ENCODE measurements at places on chromosomes 16 and 17.

DNA sequence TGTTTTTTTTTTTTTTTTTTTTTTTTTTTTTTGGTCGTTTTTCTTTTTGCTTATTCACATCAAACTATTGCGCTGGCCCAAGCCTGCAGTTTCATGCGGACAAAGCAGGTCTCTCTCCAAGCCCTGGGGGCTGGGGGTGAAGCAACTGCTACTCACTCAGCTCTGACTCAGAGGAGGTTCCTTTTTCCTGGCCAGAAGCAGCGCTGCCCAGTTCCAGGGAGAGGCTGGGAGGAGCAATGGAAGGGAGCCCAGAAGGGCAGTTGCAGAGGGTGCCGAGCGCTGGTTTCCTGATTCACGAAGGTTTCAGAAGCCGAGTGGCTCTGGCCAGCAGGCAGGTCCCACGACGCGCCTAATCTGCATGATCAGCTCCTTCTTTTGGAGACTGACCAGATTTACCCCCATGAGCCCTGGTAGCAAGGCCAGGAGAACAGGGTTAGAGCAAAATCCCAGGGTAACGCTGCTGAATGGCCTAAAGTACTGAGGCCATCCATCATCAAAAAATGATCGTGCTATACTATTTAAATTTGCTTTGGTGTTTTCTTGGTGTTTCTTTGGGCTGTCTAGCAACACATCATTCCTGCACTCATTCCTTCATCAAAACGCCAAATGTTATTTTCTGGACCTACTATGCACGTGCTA is 144.7 kb upstream of the SOX9 start:
- DNase-seq: no peak

- DNase-seq: no peak
Observed at GRCh38 chr16:10652730-10653590, 41.8 kb downstream of the TEKT5 start.

DNA sequence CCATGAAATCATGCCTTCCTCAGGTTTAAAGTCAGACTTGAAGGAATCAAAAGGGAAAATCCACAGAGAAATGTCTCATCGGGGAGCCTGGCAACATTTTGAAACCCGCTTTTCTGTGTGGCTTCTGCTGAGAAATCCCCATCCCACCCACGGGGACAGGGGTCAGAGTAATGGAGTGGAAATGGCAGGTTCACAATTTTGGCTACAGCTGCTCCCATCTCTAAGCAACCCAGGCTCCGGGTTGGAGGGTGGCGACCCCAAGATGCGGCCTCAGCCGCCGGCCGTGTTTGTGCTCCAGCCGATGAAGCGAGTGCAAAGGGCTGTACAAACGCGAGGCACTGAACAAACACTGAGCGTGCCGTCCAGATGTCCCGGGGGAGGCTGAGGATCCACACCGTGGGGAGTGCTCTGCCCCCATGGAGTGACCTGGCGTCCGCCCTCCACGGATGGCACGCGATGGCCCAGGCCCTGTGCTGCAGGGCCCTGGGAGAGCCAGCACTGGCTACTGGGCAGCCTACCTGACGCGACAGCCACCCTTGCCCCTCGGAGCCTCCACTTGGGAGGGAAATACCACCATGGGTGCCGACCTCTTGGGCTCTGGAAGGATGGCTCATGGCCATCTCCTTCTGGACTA is 22.2 kb downstream of the SLC43A2 start:
- no peak for DNase-seq

DNA sequence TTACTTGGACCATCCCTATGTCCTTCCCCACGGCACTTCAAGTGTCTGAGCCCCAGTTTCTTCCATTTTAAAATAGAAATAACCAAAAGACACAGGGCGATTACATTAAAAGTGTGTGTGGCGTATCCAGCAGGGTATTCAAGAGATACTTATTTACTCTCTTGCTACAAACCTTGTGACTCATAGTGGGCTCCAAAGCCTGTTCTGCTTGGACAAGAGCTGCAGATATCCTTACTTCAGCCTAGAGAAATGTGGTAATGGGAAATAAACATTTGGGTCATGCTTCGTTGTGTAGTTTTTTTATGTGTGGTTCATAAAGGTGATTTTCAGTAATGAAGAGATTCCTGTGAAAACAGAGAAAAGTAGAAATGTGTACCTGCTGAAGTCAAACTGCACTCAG is 288.9 kb upstream of the CDH11 start:
- DNase-seq: no peak

DNA sequence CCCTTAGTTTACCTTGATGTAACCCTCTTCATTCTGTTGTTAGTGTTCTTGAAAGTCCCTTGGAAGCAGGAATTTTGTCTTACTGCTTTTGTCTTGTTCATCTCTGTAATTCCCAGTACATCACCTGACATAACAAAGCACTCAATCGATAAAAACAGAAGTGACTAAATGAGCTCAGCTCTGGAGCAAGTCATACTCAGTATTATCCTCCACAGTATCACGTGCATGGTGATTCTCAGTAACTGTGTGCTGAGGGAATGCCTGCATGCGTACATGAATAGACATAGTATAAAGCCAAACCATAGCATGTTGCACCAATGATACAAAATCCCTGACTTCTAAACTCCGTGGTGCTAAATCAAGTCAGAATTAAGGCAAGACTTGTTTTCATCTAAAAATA is 7.2 kb downstream of the KRT38 start:
- DNase-seq: no peak

DNA sequence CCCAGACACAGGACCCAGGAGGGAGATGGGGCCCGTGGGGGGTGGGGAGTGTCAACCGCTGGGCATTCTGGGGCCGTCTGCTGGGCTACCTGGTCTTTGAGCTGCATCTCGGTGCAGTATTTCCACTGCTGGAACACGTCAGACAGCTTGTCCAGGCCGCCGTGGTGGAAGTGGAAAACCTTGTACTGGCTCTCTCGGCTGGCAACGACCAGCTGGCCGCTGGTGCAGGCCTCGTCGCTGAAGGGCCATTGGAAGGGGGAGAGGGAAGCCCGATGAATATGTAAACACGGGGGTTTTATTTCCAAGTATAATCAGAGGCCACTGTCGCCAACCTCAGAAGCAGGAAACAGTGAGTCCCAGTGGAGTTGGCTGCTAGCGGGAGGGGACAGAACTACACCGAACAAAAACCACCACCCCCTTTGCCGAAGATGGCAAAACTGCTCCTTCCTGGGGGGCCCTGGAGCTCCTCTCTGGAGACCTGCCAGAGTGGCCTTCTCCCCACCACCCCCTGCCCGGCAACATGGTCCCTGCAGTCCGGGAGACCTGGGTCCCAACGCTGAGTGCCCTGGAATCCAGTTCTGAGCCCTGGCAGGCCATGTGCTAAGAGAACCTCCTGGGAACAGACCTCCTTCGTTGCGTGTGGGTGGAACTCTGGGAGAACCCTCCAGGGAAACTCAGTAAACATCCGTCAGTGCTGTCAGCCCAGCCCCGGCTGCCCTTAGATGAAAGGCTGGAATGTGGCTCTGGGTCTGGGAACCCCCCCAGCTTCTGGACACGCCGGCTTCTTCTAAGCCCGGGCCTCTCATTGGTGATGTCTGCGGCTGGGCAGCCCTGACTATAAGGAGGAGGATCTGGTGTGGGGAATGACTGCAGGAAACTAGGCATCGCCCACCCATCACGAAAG is 84.1 kb downstream of the TBC1D16 start:
- DNase-seq: no peak

- DNase-seq: no peak
Observed at GRCh38 chr17:79907850-79908249, 68.6 kb upstream of the CBX4 start.

DNA sequence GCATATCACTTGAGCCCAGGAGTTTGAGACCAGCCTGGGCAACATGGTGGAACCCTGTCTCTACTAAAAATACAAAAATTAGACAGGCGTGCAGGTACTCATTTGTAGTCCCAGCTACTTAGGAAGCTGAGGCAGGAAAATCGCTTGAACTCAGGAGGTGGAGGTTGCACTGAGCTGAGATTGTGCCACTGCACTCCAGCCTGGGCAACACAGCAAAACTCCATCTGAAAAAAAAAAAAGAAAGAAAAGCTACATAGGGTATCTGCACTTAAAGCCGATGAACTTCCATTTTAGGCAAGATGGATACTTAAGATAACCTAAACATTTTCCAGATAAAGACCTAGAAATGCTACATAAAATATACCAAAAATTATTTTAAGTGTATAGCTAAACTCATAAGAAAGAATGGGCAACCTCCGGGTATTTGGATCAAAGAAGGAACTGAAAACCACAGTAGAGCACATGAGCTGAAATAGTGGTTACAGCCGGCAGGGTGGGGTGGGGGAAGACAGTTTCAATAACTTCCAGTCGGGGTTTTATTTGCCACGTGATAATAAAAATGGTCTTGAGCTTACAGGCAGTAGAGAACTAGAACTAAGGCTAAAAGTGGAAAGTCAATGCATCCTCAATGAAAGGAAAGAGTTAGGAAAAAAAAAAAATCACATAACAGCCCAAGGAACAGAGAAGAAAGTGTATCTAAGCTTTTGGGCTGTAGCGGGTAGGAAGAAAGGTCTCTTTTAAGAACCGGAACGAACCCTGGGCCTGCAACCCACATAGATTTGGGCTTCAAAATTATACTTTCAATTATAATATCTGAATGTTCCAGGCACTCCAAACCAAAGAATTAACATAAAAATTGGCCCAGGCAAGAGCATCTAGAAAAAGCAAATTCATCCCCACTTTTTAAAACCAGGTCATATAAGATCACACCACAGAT is 53.1 kb downstream of the CFDP1 start:
- DNase-seq: no peak

DNA sequence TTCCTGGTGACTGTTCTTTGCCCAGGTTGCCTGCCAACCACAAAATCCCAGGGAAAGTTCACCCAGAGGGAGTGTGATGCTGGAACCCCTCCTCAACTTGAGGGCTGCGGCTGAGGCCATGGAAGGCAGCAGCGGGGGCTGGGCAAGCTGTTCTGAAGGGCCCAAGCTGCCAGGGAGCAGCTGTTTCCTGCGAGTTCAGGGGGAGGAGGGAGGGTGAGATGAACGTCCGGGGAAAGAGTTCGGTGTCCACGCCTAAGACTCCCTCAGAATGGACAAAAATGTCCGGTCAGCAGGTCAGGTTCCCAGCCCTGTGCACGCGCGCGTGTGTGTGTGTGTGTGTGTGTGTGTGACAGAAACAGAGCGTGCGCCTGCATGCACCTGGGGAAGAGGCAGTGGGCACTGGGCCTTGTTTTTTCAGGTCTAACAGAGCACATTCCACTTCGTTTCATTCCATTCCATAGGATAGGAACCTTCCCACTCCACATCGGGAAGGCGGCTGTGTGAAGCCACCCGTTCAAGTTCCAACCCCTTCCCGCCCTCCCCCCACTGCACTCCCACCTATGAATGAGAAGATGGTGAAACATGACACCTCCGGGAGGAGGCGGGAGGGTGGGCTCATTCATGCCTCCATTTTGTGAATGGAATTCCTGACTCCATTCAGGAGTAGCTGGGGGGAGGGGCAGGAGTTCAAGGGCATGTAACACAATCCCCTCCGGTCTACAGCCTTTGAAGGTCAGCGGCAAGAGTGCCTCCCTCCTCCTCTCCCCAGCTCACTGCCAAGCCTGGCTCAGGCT is 15.7 kb downstream of the ETV4 start:
- no peak for DNase-seq

DNA sequence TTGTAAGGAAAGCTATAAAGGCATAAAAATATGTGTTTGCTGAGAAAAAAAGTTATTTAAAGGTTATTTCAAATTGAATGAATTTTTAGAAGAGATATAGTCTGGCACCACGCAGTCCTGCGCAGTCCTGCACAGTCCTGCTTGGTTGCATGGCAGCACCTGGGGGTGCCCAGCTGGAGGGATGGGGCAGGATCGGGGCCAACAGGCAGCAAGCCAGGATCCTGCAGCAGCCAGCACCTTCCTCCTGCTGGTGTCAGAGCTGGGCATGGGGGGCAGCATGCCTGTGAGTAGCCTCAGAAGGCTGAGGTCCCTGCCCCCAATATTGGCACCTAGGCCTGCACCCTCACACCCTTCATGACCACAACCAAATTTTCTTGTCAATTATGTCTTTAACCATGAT is 46.0 kb downstream of the GLG1 start:
- DNase-seq: no peak

GRCh38 chr17:33892717-33893591 is 362.1 kb upstream of the CCL2 start:
- DNase-seq: no peak

GRCh38 chr17:77478281-77478680 is 337.5 kb downstream of the SEC14L1 start:
- no peak for DNase-seq

DNA sequence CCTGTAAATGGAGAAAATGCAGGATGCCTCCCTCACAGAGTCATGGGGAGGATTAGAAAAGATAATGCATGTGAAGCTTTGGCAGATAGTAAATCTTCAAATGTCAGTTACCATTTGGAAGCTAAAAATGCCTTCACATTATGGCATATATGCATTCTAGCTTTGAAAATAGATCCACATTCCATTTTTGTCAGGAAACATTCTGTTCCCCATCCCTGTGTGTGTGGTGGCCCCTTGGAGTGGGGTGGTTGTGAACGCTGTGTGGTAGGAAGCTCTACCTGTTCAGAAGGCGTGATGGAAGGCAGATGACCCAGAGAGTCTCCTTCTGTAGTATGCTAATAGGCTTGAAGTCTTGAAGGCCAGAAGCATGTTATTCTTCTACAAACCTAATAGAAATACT is 242.0 kb downstream of the HAPSTR1 start:
- DNase-seq: no peak

DNA sequence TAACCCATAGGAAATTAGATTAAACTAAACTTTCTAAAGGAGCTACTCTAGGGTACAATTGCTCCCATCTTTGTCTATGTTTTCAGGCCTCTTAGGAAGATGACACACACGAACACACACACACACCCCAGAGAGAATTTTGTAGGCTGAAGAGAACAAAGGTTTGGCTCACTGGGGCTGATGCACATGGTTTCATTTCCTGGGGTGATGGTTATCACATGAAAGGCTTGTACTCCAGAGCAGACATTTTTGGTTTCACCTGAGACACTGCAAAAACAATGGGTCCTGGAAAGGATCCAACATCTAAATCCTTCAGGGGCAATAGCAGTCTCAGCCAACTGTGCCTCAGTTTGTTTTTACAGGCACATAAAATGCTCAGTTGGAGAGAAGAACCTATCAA is 62.8 kb downstream of the GRB7 start:
- no peak for DNase-seq

- DNase-seq: no peak
Observed at GRCh38 chr16:12646490-12647274, 157.0 kb downstream of the CPPED1 start.

DNA sequence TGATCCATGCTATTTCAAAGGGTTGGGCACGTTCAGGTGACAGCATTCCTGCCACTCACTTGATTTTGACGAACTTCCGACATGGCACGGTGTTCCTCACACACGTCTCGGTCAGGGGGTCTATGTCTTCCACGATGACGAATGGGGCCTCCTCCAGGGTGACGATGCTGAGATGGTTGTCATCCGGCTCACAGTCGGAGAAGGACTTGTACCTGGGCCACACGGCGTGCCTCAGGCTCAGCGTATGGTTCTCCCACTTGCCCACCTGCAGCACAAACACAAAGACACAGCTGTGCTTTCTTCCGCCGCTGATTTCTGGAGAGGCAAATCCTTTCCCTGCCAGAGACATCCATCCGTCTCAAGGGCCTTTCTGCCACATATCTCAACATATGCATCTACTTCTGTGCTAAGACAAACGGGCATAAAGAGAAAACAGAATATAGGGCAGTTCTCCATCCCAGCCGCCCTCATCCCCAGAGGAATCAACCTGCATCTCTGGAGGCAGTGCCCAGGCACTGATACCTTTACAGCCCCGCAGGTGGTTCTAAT is 332.5 kb downstream of the GRIN2A start:
- no peak for DNase-seq
